A673 (cell line): ENCODE measurements at places on chromosomes 6 and 20. TPM values are rescaled to one million over a fixed set of nuclear protein-coding genes. Genes with fewer than 3 reads are reported as not detected.

CRYBG1 gene
- 2.9 and 3.9 TPM in 2 replicates for total RNA-seq

POM121L2 gene
- not detected in 2 replicates for total RNA-seq

BACH2 gene
- 0.37 and 1.9 TPM in 2 replicates for total RNA-seq

JPH2 gene
- 1.0 and 1.1 TPM in 2 replicates for total RNA-seq

ASIP gene
- total RNA-seq, result 0.74 TPM in 1 of 2 replicates, not detected in the other

STX11 gene
- total RNA-seq, result 0.20 and 0.30 TPM in 2 replicates

HMGCLL1 gene
- not detected in 2 replicates for total RNA-seq

GRM4 gene
- 0.26 and 0.41 TPM in 2 replicates for total RNA-seq

IYD gene
- not detected in 2 replicates for total RNA-seq

FAM229B gene
- total RNA-seq, result 10.5 and 11.6 TPM in 2 replicates

PHACTR1 gene
- total RNA-seq, result 2.6 and 3.7 TPM in 2 replicates

OR12D3 gene
- total RNA-seq, result not detected in 2 replicates

NNAT gene
- not detected in 2 replicates for total RNA-seq

BTBD9 gene
- 8.0 and 8.7 TPM in 2 replicates for total RNA-seq

TSHZ2 gene
- total RNA-seq, result 4.1 and 7.3 TPM in 2 replicates
